ENCODE measurements at places on chromosomes 16 and 17.

GRCh38 chr17:78111727-78112517 lies 16.6 kb downstream of the TMC6 start:
- DNase-seq, result no peak

- no peak for DNase-seq
Observed at GRCh38 chr17:45997624-45998023, 1.4 kb upstream of the STH start.

DNA sequence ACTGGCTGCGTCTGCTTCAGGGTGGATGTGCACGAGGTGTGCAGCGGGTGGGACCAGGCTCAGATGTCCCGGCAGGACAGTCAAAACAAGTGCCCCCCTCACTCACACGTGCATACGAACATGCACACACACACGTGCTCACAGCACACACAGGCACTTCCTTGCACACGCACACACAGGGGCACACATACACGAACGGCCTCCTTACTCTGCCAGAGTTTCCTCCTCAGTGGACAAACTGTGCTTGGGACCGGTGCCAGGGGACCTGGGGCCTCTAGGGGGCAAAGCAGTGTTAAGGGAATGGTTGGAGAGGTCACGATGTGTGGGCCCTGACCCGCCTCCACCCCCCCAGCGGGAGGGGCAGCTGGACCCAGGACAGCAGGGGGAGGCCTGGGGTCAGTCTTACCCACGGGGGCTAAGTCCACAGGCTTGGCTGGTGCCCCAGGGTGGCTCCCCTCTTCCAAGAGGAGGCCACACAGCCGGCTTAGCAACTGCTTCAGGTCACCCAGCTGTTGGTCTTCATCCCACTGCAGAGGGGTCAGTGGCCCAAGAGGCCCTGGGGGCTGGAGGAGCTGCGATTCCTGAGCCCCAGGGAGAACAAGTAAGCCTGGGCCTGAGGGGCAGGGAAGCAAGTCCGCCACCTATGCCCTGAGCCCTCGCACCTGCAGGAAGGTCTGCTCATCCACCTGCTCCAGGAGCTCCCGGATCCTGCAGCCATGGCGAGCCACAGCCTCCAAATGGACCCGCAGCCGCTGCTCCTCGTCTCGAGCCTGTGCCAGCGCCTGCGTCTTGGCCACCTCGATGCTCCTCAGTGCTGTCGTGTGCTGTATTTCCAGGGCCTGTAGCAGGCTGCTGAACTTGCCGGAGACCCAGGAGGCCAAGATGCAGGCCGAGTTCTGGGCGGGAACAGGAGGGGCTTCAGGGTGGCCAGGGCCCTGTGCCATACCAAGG lies 4.9 kb downstream of the TRIM65 start:
- DNase-seq, result no peak

DNA sequence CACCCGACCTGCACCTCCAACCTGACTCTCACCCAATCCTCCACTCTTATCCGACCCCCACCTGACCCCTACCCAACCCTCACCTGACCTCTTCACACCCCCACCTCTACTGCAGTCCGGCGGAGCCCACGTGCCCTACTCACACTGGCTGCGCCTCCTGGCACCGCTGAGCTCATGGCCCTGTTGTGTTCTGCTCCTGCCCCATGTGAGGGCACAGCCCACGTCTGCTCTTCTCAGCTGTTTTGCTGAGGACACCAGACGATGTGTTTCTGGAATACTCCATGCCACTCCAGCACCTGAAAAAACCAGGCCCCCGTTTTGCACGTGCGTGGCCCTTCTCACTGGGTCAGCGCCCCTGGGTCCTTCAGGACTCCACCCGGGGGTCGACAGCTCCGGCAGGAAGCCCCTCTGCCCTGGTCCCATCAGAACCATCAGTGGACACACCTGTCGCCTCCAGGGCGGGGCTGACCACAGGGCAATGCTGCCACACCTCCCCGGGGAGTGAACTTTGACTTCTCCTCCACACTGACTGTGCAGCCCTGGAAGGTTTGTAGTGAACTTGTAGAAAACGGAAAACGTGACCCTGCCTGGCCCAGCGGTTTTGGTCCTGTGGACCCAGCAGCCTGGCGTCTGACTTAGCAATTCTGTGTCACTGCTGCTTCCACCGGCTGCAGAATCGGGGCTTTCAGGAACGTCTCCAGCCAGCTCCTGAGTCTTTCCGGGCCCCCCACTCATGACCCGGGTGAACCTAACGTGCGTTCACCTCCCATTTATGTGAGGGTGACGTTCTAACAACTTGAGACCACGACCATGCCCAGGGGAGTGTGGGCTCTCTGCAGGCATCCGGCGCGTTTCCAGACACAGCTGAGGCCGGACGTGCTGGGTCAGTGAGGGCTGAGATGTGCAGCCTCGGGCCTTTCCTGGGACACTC lies 5.7 kb upstream of the RAB40B start:
- DNase-seq, result no peak

DNA sequence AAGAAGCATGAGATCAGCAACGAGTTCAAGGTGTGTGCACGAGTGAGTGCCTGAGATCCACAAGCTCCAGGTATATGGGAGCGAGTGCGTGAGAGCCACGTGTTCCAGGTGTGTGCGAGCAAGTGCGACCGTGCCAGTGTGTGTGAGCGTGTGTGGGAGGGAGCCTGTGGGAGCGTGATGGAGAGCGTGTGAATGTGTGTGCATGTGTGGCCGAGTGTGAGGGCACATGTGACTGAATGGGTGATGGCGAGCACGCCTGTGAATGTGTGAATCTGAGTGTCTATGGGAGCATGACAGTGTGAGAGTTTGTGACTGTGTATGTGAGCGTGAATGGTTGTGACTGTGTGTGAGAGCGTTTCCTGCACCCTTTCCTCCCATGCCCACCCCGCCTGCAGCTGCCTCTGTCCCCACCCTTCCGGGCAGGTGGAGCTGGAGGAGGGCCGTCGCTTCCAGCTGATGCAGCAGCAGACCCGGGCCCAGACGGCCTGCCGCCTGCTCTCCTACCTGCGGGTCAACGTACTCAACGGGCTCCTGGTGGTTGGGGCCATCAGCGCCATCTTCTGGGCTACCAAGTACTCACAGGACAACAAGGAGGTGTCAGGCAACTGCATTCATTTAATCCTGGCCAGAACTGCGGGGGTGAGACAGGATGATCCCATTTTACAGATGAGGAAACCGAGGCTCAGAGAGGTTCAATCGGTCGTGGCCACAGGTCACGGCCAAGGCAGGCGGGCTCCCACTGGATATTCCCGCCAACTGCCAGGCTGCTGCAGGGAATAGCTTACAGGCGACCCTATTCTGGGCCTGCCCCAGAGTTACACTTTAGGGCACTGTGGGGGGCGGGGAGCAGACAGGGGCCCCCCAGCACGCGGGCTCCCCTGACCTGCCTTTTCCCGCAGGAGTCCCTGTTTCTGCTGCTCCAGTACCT lies 3.7 kb downstream of the TMC8 start:
- DNase-seq, result no peak

- DNase-seq, result no peak
Observed at GRCh38 chr16:67428146-67428731, 2.7 kb upstream of the HSD11B2 start.

DNA sequence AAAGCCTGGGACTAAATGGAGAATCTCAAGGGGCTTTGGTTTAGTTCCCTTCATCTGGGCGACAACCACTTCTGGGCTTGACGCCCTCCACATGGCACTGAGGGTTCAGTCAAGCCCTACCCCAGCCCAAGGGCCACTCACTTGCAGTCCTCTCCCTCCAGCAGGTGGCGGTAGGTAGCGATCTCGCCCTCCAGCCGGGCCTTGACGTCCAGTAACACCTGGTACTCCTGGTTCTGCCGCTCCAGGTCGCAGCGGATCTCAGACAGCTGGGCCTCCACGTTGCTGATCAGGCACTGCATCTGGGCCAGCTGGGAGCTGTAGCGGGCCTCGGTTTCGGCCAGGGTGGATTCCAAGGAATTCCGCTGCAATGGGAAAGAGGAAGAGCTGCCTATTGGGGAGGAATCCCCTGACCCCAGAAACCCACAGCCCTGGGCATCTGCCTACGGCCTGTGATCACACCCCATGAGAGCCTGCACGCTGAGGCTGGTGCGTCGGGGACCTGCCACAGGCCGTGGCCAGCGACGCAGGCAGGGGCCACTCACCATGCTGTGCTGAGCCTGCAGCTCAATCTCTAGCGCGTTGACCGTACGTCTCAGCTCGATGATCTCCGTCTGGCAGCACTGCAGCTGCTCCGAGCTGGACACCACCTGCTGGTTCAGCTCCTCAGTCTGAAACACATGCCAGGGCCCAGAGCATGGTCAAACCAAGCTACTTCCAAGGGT lies 2.7 kb downstream of the KRT36 start:
- DNase-seq, result no peak

- no peak for DNase-seq
Observed at GRCh38 chr17:44919885-44920564, 4.7 kb upstream of the GFAP start.

DNA sequence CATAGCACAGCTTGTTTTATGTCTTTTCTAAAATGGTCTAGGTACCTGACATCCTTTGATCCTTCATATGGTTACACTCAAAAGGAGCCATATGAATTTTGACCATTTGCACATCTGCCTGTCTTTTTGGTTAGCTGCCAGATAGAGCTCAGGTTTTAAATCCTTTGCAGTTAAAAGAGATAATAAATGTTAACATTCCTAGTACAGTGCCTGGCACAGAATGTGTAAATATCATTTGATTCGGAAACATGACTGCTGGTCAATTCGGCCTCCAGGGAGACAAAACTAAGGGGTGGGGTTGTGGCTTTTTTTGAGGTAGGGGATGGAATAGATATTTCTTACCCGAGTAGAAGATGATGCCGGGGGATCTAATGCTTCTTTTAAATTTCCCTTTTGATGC lies 64.2 kb downstream of the FTO start:
- no peak for DNase-seq

- DNase-seq, result no peak
Observed at GRCh38 chr17:50052241-50052796, 3.6 kb upstream of the ITGA3 start.

GRCh38 chr16:86052926-86053325 lies 154.0 kb downstream of the IRF8 start:
- DNase-seq, result no peak

DNA sequence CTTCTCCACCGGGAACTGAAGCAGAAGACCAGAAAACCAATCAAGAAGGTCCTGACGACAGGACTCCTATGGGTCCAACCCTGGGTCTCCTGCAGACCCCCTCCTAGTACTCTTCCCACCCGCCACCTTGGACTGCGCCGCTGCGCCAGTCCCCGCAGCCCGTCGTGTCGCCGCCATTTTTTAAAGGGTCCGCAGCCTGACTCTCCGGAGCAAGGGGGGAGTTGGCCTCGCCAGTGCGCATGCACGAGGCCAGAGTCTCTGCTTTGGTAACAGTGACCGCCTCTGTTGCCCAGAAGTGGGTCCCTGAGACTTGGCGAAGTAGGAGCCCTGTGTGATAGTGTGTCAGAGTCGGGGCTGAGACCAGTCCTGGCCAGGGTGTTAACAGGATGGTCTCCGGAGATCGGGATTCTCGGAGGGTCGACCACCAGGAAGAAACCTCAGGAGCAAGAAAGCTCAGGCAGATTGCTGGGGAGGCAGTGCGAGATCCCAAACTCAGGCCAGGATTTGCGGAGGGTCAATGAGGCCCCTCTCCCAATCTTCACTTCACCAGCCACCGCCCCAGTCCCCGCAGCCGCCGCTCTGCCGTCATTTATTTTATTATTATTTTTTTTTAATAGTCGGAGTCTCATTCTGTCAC lies 612.5 kb downstream of the KCNJ18 start:
- DNase-seq, result no peak

- no peak for DNase-seq
Observed at GRCh38 chr17:34254651-34255380, at the start of gene CCL2. Gene CCL2 (plus strand): TSS chr17:34255285. CDS start chr17:34255350, 65 bp downstream.

GRCh38 chr17:15436473-15437302 lies 30.7 kb downstream of the CDRT4 start:
- no peak for DNase-seq

GRCh38 chr16:5415123-5415522 lies 317.5 kb upstream of the EEF2KMT start:
- no peak for DNase-seq

- DNase-seq, result peak; percentile 43
Observed at GRCh38 chr17:42798383-42799380, at the start of the genes CNTD1 and COA3. Gene CNTD1 (plus strand): TSS chr17:42798861. CDS start chr17:42799068, 207 bp downstream. Gene COA3 (minus strand): TSS chr17:42798704. CDS start chr17:42798681, 23 bp downstream.

DNA sequence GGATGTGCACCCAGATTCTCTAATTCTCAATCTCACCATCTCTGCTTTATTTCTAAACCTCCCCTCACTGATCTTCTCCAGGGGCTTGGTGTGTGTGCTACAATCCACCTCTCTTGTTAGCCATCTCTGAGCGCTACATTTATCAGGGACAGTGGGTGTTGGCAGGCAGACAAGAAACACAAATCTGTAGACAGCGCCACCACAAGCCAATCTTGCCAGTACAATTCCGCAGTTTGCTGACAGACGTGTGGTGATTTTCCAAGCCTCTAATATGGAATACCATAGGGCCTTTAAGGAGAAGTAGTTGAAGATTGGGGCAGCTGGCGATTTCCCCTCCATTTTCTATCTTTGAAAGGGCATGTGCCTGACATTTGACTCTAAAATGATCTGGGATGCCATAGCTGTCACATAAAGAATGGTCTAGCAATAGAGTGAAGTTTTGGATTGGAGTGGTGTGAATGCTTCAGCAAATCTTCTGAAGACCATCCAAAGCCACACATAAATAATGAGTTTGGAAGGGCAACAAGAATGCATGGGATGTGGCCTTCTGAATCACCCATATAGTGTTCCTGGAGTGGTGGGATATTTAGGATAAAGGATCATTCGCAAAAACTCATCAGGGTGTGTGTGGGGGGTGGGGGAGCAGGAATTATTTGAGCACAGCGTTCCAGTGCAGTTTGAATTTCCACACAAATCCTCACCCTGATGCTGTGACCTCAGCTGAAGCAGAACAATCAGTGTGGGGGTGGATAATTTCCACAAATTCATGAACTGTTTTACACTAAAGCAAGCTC lies 12.0 kb upstream of the ANKFN1 start:
- DNase-seq, result no peak

DNA sequence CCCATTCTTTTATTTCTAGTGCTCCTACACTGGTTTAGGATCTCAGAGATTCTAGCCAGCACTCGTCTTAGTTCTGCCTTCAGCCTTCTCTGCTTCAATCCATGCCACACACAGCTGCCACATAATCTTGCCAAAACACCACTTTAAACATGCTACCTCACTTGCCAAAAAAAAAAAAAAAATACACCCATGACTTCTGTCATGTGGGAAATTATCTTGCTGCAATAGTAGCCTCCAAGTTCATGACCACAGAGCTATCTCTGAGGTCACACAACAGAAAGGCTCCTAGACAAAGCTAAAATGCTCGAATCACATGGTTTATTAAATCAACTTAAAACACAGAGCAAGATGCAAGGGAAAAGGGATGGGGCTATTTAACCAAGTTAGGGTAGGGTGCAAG lies 18.1 kb downstream of the FZD2 start:
- no peak for DNase-seq

GRCh38 chr17:68142595-68142994 lies 105.2 kb upstream of the AMZ2 start:
- no peak for DNase-seq

- DNase-seq, result no peak
Observed at GRCh38 chr16:4386451-4386805, 14.8 kb downstream of the VASN start.

- DNase-seq, result no peak
Observed at GRCh38 chr17:27413792-27414191, 42.5 kb upstream of the KSR1 start.

GRCh38 chr16:57377080-57377841 lies 5.0 kb downstream of the CX3CL1 start:
- DNase-seq, result no peak
